Stimulated activated CD4-positive, alpha-beta T cell treated with anti-CD3 and anti-CD28 coated beads, Interleukin-1b, Interleukin-23, amount 100 ng/mL, for 1 hour (primary cell): ENCODE measurements at places on chromosomes 12 and 14.

GRCh38 chr12:49273726-49274395, 9.0 kb downstream of the TUBA1C start:
- no peak for DNase-seq

GRCh38 chr14:85344847-85345570, 184.9 kb upstream of the FLRT2 start:
- no peak for DNase-seq

- DNase-seq: no peak
Measured at GRCh38 chr14:65686761-65687160, 274.2 kb downstream of the FUT8 start.

- no peak for DNase-seq
Measured at GRCh38 chr14:94320243-94320642, 2.9 kb downstream of the SERPINA6 start.

- no peak for DNase-seq
Measured at GRCh38 chr12:1217191-1217949, 226.3 kb downstream of the ERC1 start.

GRCh38 chr14:59897757-59898383, 22.1 kb upstream of the LRRC9 start:
- DNase-seq: no peak

GRCh38 chr12:83996671-83997070, 915.9 kb downstream of the SLC6A15 start:
- no peak for DNase-seq

DNA sequence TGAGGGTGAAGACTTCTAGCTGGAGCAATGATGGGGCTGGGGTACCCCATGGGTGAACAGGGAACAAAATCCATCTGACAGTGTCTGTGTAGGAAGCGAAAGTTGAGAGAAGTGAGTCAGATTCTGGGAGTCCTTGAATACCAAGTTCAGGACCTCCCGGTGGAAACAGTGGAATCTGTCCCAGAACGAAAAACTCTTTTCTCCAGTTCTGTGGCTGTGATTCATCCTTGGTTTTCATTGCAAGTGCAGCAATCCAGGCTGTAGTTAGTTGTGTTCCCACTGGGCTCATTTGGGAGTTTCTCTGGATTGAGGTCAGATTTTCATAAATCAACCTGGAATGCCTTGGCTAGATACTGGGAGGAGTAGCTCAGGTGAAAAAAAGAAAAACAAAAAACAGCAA, 120.7 kb downstream of the C12orf75 start:
- no peak for DNase-seq

- DNase-seq: no peak
Measured at GRCh38 chr12:108375986-108376663, 37.0 kb upstream of the CMKLR1 start.

GRCh38 chr12:88496891-88497371, 83.3 kb downstream of the KITLG start:
- DNase-seq: no peak

GRCh38 chr12:97075161-97075933, 168.3 kb downstream of the NEDD1 start:
- no peak for DNase-seq

DNA sequence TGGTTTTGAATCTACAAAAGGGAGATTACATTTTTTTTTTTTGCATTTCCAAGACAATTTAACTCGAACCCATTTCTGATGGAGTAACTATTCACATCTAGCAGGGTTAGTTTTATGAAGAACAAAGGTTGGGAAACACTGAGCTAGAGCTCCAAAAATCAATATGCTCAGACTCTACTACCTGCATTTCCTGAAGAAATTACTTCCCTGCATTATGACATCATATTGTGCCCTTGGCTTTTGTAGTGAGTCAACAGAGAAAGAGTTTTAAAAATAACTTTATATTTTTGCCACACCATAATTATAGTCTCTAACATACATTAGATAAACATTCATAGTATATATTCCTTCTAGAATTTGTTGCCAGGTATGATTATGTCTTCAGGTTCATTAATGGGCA, 14.8 kb downstream of the GRIP1 start:
- DNase-seq: no peak

- no peak for DNase-seq
Measured at GRCh38 chr12:67299526-67299925, 30.4 kb downstream of the CAND1 start.

DNA sequence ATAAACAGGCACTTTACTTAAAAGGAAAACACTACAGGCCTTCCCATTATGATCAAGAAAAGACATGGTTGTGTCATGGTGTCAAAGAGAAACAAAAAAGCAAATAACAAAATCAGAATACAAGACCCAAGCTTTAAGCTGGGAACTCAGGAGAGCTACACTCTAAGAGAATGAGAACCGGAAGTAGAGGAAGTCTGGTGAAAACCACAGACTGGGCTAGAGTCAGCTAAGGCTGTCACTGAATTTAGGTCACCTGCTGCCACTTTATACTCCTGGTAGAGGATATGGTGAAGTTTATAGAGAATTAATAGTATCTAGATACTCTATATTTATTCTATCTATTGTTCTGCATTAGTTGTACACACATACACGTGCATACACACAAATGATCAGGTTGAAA, 971.7 kb downstream of the FLRT2 start:
- no peak for DNase-seq

- DNase-seq: no peak
Measured at GRCh38 chr14:105710119-105711043, 184.0 kb downstream of the TMEM121 start.

GRCh38 chr14:52013984-52014600, 24.7 kb downstream of the RTRAF start:
- DNase-seq: no peak

DNA sequence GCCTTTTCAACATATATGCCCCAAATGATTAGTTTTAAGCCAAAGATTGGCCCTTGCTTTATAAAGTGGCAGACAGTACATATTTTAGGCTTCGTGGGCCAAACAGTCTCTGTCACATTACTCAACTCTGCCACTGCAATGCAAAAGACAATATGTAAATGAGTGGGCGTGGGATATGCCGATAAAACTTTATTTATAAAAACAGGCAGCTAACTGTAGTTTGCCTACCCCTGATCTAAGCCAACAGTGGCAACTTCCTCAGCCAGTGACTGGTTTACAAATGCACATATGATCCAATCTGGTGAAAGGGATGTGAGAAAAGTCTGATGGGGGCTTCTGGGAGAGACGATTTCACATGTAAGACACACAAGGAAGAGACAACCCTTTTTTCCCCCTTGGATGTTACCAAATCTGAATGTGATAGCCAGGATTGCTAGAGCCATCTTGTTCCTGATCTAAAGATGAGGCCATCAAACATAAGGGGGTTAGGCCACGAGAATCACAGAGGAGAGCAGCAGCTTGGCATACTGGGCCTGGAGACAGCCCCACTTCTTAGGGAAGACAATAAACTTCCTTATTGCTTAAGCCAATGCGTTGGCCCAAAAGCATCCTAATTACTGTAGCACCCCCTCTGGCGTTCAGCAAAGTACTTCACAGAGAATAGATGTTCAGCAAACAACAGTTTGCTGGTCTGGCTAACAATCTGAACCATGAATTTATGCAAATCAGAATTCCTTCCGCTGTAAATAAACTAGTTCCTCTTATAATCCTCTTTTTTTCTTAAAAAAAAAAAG, 75.2 kb upstream of the TMCC3 start:
- no peak for DNase-seq

DNA sequence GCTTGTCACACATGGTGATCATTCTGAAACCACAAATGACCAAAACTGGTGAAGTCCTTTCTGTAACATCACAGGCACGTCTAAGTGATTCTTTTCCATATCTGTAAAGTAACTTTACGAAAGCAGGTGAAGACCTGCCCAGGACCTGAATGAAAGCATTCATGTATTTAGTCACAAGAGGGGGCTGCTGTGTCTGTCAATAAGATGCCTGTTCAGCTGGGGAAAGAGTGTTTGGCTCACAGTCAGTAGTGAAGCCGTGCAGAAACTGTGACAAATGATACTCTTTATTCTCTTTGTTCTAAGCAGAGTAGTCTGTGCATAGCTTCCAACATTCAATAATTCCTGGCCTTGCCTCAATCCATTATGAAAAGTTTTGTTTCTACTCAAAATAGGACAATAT, 373.5 kb upstream of the OR4E1 start:
- no peak for DNase-seq

- no peak for DNase-seq
Measured at GRCh38 chr12:24950231-24950834, 1.4 kb upstream of the BCAT1 start.

DNA sequence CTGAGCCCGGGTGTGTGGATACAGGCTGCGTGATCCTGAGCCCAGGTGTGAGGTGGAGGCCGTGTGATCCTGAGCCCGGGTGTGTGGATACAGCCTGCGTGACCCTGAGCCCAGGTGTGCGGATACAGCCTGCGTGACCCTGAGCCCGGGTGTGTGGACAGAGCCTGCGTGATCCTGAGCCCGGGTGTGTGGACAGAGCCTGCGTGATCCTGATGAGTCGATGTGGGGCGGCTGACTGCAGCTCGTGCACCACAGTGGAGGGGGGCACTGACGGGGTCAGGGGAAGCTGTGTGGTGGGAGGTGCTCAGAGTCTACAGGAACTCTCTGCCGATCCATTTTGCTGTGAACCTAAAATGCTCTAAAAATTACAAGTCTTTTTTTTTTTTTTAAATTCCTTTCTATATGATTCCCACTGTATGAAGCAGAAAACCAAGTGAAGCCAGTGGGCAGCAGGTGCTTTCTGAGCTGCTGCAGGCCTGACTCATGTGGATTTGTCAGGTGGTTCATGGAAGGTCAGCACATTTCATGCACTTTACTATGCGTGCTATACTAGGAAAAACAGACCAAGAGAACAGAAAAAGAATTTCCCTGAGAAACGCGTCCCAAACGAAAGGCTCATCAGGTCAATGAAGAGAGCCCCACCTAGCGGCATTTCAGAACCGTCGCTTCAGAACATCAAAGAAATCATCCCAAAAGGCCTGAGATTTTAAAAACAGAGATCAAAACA, 19.3 kb downstream of the BRF1 start:
- DNase-seq: no peak

- DNase-seq: no peak
Measured at GRCh38 chr14:35073486-35073885, 27.4 kb downstream of the FAM177A1 start.

DNA sequence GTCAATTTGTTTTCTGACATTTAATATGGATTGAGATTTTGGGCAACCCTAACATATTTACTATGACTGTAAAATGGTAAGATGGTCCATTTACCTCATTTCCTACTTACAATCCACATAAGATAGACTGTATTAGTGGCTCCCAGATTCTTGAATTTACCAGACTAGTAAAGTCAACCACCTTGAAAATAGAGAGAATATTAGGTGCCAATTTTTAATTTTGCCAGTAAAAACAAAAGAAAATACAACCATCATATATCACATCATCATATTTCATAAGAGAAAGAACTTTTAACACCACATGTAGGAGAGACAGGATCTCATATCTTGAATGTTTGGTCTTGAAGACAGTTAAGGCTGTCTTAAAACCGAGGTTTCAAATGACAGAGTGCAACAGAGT, 7.7 kb upstream of the FBLN5 start:
- DNase-seq: no peak

DNA sequence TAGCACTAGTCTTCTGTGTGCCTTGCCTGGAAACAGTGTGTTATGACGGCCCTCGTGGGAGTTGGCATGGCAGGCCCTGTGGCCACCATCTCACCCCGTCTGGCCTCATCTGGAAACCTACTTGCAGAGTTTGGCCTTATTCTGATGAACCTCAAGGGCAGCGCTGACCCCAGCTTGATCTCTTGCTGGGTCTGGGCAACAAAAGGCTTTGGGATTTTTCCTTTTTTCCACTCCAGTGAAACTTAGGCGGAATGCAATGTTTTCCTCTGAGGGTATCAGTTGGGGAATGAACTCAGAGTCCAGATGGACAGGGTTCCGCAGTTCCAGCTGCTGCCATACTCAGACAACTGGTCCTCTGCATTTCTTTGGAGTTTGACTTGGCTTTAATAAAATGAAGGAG, 15.9 kb downstream of the CACNA1C start:
- DNase-seq: no peak

- DNase-seq: no peak
Measured at GRCh38 chr12:39040275-39040674, 134.9 kb upstream of the CPNE8 start.

DNA sequence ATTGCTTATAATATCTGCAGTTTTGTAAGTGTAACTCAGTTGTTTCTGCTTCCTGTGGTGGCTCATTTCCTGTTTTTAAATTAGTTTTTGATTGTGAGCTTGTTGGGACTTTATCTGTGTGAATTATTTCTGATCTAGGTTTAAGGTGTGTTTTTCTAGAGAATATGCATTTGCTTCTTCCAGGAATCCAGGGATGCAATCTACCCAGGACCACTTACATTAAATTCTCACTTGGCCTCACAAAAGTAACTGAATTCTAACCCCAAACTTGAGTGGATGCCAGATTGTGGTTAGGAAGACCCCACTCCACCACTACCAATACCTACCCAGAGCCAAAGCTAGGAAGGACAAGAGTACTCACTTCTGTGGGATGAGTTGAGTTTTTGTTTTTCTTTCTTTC, 11.9 kb downstream of the STYX start:
- DNase-seq: no peak

DNA sequence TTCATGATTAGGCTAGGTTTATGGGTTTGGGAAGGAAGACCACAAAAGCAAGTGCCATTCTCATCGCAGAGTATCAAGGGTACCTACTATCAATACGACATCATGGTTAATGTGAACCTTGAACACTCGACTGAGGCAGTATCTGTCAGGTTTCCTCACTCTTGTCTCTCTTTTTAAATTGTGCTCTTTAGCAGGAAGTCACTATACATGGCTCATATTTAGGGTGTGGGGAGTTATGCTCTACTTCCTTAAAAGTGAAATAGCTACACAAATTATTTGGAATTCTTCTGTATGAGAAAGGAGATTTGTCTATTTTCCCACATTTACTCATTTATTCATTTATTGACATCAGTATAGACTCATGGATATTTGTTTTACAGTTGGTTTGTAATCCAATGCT, 5.9 kb upstream of the CLEC4E start:
- DNase-seq: no peak

DNA sequence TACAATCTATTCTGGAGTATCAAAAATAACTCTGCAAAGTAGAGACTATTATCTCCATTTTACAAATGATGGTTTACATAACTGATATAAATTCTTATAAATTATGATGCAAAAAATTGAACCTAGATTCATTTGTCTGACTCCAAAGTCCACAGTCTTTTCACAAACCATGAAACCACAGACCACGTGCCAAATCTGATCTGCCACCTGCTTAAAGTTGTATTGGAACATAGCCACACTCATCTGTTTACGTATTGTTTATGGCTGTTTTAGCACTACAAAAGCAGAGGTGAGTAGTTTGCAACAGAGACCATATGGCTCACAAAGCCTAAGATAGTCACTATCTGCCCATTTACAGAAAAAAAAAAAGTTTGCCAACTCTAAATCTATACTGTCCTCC, 105.3 kb downstream of the KCNH5 start:
- DNase-seq: no peak

DNA sequence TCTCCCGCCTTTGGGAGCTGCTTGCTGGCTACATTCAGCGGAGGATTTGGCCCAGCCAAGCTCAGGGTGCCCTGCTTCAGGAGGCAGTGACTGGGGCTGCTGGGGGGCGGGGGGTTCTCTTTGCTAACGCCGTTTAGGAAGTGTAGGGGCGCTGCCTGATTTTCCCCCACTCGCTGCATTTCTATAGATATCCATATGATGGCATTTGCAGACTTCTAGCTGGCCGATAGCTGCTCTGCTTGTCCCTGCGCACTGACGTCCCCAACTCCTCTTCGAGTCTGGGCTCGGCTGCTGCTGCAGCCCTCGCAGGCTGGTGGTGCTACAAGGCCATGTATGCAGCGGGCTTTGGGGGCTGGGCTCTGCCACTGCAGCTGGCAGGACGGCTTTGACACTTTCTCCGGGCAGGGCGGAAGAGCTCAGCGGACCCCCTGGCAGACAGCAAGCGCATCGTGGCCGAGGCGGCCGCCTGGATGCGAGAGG, 3.1 kb downstream of the LRFN5 start:
- DNase-seq: no peak
